ENCODE measurements at places on chromosomes 2 and 18.

DNA sequence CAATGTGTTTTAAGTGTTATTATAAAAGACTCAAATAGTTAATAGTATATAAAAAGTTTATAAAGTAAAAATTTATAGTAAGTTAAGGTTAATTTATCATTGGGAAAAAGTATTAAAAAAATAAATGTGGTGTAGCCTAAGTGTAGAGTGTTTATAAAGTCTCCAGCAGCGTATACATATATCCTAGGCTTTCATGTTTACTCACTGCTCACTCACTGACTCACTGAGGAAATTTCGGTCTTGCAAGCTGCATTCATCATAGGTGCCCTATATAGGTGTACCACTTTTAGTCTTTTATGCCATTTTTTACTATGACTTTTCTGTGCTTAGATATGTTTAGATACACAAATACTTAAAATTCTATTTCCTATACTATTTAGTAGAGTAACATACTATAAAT, 866.0 kb downstream of the CBLN2 start:
- no peak for DNase-seq

DNA sequence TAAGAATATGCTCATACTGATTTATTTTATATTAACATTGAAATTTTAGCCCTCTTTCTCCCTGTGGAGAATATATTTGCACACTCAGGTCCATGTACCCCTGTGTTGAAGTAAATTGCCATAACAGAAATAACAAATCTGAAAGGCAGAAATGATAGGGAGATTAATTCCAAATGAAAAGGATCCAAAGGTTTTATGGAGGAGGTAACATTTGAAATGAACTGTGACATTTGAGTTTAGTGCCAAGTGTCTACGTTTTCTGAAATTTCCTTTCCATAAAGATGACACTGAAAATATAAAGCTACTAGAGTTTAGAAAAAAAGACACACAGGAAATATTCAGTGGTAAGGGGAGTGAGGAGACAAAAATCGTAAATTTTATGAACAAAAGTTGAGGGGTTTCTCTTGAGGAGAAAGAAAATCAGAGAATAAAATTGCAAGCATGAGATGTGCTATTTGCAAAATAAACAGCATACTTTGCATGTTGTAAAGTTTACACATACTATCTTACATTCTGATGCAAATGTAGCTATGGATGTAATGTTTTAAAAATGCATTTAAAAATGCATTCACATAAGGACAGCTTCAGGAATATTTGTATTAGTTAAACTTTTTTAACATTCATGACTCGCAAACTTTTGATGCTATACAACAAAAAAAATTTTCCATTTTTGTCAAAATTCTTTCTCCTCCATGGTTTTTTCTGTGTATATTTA, 69.5 kb downstream of the BAZ2B start:
- no peak for DNase-seq

DNA sequence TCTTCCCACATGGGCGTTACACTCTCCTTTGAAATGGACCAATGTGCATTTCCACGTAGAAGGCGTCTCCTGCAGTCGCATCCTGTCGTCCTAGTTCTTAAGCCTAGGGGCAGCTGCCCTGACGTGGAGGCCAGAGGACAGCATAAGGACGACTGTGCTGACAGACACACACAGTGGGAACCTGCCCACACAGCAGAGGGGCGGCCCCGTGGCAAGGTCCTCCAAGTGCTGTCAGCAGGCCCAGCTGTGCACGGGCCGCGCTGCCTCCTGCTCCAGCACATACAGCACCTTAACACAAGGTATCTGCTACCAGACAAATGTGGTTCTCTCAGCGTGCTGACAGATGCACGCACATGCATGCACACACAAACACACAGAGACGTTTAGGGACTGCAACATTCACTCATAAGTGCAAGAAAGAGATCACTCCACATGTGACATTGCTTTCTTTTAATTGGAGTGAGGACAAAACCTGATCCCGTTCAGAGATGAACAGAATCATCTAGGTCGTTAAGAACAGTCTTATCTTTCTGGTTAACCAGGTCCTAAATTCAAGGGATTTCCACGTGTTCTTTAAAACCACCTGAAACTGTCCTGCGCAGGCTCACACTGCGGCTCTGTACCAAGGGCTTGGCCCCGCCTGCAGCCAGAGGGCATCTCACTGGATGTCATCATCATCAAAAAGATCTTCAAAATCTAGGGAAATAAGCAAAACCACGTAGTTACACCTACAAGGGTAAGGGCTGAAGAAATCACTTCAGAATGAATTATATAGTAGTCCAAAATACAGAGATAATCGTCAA, 5.5 kb downstream of the COPS9 start:
- no peak for DNase-seq

GRCh38 chr2:191355170-191355758, 110.1 kb downstream of the MYO1B start:
- DNase-seq: no peak

GRCh38 chr2:8643250-8643995, 38.4 kb upstream of the ID2 start:
- no peak for DNase-seq

- DNase-seq: no peak
These were observed 165.0 kb upstream of the CCDC68 start for GRCh38 chr18:55124078-55124763.

GRCh38 chr2:161419638-161420190, 3.6 kb downstream of the TBR1 start:
- no peak for DNase-seq

- DNase-seq: no peak
These were observed 761.5 kb upstream of the SOX11 start for GRCh38 chr2:4930704-4931103.

Data from stimulated activated CD4-positive, alpha-beta T cell treated with anti-CD3 and anti-CD28 coated beads, Interleukin-12 subunit alpha, Interleukin-12 subunit beta, amount 100 ng/mL, for 24 hours (primary cell).